ENCODE measurements at places on chromosomes 1 and 21.

DNA sequence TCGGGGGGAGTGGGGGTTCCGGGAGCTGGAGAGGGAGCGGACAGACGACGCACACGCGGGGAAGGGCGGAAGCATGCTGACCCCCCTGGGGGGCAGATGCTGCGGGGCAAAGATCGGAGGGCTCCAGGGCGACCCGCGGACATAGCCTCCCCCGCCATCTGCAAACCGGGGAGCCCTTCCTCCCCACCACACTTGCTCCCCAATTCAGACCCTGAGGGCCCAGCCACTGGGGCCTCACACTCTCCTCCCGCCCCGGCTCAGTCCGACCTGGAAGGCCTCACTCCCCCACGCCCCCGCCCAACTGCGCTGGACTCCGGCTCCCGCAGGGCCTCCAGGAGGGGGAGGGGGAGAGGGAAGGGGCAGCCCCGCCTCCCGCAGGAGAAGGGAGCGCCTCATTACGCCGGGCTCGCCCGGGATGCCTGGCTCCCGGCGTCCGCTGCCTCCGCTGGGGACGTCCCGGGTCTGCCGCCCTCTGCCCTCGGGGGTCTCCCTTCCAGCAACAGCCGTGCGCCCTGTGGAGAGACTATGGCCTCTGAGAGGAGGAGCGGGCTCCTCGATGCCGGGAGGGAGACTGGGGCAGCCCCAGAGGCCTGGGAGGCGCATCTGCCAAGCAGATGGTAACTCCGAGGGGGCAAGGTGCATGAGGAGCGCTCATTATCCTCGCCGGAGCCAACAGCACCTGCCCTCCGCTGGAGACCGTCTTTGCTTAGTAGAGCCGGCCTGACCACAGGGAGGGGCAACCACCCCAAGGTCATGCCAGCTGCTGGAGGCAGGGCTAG lies 636 bp upstream of the CAMK2N1 start:
- no peak for DNase-seq

DNA sequence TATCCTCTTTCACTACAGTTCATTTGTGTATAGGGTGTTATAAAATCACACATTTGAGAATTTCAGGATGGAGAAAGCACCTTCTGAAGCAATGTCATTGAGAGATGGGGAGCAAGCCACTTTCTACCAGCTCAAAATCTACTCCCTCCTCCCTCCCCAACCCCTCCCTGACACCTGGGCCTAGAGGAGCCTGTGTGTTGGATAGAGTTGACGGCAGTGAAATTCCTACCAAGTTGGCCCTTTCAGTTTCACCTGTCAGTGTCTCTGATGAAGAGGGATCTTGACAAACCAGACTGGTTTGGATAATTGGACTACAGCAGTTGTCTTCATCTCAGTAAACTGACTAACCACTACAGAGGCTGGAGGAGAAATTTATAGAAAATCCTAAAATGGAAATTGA lies 125.0 kb upstream of the HOOK1 start:
- DNase-seq = no peak

DNA sequence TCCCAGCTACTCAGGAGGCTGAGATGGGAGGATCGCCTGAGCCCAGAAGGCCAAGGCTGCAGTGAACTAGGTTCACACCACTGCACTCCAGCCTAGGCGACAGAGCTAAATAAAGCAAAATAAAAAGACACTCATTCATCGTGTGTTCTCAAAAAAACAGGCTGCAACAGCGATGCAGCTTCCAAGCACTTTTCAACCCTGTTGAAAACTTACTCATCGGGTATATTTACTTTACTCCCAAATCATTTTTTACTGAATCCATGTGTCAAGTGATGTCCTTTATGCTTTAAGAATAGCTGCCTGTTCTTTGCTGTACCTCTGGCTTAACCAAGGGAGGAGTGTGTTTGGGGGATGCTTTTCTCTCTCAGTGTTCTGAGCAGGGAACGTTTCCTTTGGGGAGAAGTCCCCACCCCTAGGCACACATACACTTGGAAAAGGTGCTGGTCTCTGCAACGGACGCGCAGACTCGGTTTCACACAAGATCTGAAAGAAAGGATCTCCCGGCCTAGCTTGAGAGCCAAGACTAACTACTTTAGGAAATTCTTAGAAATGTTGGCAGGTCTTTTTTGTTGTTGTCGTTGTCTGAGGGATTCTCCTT lies 1.4 kb downstream of the MAP1LC3C start:
- DNase-seq = no peak

DNA sequence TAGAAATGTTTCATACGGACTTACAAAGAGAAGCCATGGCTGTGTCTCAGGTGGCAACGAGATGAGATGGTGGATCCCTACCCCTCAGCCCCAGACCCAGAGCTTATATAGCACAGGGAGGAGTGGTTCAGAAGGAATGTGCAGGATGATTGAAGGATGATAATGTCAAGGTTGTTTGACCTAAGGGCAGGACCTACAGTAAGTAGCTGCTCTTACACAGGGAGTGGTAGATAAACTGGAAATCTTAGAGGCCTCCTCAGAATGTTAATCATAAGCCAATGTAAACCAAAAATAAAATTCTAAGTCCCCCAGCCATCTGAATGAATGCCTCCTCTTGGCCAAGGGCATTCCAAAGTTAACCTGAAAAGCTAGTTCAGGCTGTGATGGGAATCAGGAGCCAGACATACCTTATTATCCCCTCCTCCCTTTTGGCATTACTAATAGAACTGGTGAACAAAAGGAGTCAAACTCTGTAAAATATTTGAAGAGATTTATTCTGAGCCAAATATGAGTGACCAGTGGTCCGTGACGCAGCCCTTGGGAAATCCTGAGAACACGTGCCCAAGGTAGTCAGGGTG lies 45.8 kb upstream of the PDE9A start:
- DNase-seq = no peak

- peak; percentile 5 for DNase-seq
Observed at GRCh38 chr21:45591619-45592207, 49.5 kb upstream of the SLC19A1 start.

DNA sequence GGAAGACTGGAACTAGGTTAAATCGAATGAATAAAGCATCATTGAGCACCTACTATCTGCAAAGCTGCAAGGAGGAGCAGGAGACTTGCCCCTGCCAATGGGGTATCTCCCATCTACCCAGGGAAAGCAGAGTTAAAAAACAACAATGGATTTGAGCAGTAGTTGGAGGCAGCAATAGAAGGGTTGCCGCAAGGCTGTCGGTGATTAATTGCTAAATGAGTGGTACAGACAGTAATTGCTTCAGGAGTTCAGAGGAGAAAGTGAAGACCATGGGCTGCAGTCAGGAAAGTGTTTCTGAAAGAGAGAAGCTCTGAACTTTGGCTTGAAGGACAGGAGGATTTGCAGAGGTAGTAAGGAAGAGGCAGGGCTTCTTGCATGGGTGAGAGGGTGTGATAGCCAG lies 152.9 kb downstream of the ACTL8 start:
- DNase-seq = no peak

GRCh38 chr1:30955448-30956015 lies 47.0 kb upstream of the SDC3 start:
- no peak for DNase-seq

GRCh38 chr1:183913567-183913993 lies 108.7 kb downstream of the RGL1 start:
- no peak for DNase-seq

GRCh38 chr1:79681382-79681781 lies 674.9 kb upstream of the ADGRL4 start:
- no peak for DNase-seq

GRCh38 chr21:17853393-17854275 lies 34.5 kb upstream of the C21orf91 start:
- DNase-seq = no peak

DNA sequence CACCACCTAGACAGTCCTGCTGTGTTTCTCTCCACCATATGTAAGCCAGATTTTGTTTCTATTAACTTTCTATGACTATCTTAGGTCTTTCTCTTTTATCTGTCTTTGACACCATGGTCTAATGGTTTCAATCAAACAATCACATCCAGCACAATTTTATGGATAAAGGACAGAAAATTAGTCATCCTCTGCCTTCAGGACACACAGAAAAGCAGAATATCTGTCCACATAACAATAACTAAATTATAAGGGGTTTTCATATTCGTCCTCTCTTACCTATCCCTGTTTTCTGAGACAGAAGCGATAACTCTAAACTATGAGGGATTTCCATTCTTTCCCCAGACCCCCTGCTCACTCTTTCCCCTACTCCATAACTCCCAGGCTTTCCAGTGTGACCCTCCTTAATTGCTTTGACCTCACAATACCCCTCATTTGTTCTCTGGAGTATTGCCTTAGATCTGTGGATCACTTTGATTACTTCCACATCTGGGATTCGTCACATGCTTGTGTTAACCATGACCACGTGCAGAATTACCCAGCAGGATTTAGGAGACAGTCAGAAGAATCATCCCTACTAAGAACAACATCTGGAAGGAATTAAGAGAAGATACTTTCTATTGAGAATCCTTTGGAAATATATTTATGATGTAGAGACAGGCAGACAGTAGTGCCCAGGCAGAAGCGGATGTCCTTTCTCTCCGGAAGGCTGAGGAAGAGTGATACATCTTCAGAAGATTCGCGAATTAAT lies 108.2 kb upstream of the GREM2 start:
- no peak for DNase-seq

DNA sequence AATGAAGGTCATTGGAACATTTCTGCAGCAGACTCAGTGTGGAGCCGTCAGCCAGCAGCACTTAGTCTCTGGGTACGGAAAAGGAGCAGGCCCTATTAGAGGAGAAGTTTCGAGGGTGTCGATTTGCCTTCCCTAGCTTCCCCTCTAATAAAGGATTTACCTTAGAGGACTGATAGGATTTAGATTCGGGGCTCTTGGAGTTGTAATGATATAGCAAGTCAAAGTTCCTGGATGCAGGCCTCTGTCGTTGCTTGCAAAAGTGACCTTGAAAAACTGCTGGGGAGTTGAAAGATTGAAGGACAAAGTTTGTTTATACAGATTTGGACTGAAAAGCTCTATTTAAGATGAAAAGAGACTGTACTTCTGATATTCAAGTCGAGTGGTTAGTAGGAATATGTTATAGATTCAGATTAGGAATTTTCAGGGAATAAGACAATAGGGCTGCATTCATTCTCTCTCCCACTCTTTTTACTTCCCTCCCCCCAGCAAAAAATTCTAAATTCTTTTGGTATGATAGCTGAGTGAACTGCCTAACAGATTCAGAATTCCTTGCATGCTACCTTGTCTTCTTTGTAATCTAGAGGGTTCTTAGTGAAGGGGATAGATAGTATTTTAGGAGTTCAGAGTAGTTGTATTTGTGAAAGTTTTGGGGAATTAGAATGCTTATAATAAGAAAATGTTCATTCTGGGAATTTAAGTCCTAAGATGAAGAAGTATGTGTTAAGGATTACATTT lies 19.2 kb downstream of the NFYC start:
- no peak for DNase-seq

DNA sequence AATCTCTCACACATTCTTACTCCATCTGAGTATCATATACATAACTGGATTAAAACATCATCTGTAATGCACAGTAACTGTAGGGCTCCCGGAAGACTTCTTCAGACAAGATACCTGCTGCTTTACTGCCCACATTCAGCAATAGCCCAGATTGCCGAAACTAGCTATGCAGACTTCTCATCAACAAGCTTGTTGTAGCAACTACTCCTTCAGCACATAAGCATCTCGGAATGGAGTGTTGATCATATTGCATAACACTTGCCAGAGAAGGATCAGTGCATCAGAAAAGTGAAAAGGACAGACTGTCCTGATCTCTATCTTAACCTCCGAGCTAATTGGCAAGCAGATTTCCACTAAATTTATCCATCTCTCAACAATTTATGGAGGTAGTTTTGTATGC lies 354.6 kb upstream of the C1orf87 start:
- DNase-seq = no peak

- no peak for DNase-seq
Observed at GRCh38 chr1:15073799-15074308, 79.7 kb upstream of the TMEM51 start.

- DNase-seq = no peak
Observed at GRCh38 chr1:178796013-178796412, 71.0 kb downstream of the RALGPS2 start.

DNA sequence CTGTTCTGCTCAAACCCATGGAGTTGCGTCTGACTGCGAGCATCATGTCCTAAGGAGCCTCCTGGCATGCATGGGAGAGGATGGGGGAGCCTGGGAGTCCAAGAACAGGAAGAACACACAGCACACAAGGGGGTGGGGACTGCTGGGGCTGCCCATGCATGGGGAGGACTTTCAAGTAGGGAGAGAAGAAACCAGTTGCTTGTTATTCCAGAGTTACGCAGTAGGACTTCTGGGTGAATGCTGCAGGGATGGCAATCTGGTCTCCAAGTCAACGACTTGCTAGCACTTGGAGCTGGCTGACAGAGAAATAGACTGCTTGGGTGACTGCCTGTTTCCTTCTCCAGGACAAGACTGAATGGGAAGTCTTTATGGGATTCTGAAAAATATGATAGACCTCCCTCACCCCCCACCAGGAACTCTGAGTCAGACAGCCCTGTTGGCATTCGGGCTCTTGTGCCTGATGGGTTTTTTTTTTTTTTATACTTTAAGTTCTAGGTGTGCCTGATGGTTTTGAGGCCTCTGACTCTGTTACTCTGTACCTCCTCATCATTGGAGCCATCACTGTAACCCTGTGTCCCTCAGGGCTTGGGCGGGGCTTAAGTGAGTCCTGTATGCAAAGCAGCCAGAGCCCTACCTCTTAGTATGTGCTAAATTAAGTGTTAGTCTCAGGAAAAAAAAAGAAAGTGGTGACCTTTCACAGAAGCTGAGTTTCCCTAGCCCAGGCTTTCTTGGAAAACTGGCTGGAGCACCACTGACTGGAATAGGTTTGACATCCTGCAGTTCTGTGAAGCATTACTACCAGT lies 30.3 kb downstream of the MAP3K21 start:
- no peak for DNase-seq

- DNase-seq = peak; percentile 57
Observed at GRCh38 chr1:149888247-149888998, 10.9 kb upstream of the BOLA1 start.

GRCh38 chr1:157142201-157142600 lies 4.0 kb upstream of the ETV3 start:
- no peak for DNase-seq

- DNase-seq = no peak
Observed at GRCh38 chr1:82395440-82395839, 594.7 kb downstream of the ADGRL2 start.

DNA sequence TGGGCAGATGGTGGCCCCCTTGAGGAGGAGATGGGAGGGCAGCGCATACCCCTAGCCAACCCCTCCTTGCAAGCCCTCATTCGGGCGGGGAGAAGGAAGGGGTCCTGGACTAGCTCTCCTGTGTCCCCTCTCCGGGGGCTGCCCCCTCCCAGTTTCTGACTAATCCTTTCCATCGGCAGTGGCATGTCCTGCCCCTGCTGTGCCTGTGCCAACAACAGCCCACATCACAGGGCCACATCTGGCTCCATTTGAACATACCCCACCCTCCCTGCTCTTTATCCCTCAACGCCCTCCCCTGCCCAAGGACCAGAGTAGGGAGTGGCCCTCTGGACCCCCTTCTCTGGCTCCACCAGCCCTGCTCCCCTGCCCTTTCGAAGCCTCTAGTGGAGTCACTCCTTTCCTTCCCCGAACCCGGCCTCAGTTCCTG lies 11.0 kb upstream of the LMNA start:
- no peak for DNase-seq

- DNase-seq = no peak
Observed at GRCh38 chr1:39165049-39165448, 39.4 kb upstream of the MACF1 start.

Measured in activated T-cell treated with anti-CD3 and anti-CD28 coated beads for 4 hours (primary cell).